A549 treated with CpdA at 1 μM for 4 hours (cell line): ENCODE measurements at places on chromosomes 7 and 10. TPM values are rescaled to one million over a fixed set of nuclear protein-coding genes. Genes with fewer than 3 reads are reported as not detected.

Gene GBX1
- not detected in 5 replicates for total RNA-seq

Gene TMEM243
- total RNA-seq = 26.2 to 30.1 TPM (median 28.2 TPM) in 5 replicates

Gene GRM8
- 0.11 to 0.15 TPM in 2 of 5 replicates, not detected in the others for total RNA-seq

Gene FKBP6
- not detected in 5 replicates for total RNA-seq

Gene GPR26
- total RNA-seq = not detected in 5 replicates
